ENCODE measurements at places on chromosomes 3 and 15.
A peak's percentile ranks its signal among the peaks of the same experiment; 100 is the strongest.

DNA sequence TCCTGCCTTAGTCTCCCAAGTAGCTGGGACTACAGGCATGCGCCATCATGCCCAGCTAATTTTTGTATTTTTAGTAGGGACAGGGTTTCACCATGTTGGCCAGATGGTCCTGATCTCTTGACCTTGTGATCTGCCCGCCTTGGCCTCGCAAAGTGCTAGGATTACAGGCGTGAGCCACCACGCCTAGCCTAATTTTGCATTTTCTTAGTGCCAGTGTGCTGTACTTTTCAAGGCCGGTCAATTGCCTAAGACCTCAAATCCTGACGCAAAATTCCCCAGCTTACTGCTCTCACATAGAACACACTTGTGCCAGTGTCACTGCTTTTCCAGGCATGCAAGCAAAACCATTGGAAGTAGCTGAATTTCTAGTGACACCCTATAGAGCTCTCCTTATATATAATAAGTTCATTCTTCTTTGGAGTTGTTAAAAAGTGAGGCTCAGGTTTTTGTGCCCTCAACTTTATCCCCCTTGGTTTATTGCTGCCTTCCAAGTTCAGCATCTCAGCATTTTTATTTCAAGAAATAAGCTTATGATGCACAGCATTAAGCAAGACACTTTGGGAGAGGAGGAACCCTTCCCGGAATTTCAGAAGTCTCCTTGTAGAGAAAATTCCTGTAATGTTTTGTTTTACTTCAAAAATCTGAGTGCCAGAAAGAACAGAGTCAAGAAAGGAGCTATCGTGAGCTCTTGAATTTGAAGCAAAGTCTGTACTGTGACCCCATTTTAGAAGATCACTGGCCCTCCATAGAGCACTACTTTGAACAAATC lies 93.2 kb downstream of the FILIP1L start:
- no peak for DNase-seq

- DNase-seq = peak; percentile 65
Measured at GRCh38 chr3:151537726-151538125, 76.9 kb upstream of the IGSF10 start.

DNA sequence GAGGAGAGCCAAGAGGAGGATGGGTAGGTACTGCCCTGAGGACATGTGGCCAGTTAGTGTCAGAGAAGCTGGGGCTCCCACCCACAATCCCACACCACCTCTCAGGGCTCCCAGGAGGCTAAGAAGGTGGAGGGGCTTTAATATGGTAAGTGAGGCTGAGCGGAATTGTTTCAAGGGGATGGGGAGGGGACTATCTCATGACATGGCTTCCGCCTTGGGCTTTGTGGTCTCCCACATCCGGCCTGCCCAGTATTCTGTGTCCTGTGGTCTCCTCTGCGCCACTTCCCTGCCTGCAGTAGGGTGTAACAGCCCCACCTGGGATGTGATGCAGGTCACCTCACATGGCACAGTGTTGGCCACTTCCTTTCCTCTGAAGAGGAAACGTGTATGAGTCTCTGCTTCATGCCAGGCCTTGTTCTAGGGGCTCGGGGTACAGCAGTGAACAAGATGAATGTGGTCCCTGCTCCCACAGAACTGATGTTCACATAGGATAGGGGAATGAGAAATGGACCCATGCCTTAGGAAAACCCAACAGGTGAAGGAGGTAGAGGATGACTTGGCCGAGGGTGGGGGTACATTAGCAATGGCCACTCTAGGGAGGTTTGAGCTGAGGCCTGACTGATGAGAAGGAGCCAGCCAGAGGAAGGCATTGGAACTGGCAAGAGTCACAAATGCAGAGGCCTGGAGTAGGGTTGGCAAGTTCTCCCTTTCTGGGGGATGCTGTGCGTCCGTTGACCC lies 3.2 kb downstream of the NEIL1 start:
- DNase-seq = no peak

DNA sequence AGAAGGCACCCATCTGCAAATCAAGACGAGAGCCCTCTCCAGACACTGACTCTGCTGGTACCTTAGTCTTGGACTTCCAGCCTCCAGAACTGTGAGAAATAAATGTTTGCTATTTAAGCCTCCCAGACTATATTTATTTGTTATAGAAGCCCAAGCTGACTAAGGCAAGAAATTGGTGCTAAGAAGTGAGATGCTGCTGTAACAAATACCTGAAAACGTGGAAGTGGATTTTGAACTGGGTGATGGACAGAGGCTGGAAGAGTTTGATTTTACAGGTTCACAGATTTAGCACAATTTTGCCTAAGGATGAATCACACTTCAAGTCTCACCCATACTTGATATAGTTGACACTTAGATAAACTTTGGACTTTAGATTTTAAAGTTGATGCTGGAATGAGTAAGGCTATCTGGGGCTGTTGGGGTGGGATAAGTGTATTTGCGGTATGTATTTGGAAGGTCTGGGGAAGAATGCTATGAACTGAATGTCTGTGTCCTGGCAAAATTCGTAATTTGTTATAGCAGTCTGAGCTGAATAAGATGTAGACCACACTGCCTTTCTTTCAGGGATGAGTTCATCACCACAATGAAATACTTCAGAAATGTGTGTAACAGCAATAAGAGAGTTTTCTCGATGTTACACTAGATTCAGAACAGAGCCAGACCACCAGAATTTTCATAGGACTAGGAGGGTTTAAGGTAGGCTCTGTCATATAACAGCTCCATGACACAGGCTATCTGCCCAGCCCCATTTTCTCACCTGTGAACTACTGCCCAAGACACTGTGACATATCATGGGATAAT lies 120.5 kb upstream of the LMCD1 start:
- no peak for DNase-seq

GRCh38 chr15:66153549-66154415 lies 99.8 kb downstream of the MEGF11 start:
- no peak for DNase-seq

GRCh38 chr15:65833501-65834205 lies 35.6 kb upstream of the RAB11A start:
- no peak for DNase-seq

- DNase-seq = no peak
Measured at GRCh38 chr3:58095603-58096138, 87.4 kb downstream of the FLNB start.

DNA sequence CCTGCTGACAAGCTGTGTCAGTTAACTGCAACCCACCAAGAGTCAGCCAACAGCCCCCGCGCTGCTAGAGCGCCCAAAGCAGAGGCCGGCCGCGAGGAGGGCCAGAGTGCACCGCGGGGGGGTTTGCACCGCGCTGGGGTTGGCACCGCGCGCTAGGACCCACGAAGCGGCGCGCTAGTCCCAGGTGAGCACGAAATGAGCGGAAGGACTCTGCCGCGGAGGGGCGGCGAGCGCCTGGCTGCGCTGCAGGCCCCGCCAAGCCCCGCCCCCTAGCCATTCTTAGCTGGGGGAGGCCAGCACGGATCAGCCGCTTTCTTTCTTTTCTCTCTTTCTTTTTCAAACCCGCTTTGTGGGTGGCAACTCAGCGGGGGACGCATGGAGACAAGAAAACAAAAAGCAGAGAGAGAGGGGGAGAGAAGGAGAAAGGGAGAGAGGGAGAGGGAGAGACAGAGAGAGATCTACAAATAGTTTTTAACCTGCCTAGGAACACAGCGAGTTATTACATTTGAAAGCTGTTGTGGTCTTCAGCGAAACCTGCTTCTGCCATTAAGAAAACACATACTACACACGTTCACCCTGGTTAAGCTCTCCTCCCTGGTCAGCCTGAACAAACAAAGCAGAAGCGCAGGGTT lies 6.9 kb upstream of the FOXB1 start:
- DNase-seq = no peak

DNA sequence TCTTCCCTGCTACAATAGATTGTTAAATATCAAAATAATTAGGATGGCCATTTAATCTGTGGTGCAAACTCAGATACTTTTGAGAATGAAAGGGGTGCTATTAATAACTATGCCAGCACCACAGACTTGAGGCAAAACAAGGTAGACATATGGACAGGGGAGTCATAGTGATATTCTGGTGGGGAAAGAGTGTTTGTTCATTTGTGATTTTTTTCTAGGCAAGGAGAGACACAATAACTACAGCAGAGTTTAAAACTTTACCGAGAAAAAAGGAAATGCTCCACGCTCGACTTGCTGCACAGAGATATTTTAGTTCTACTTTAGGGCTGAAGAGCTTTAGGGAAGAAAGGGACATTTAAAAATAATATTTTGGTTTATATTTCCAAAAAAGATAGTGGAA lies 611.2 kb upstream of the GRM7 start:
- no peak for DNase-seq

GRCh38 chr3:60557122-60557521 lies 694.1 kb downstream of the FHIT start:
- DNase-seq = no peak

- DNase-seq = peak; percentile 51
Measured at GRCh38 chr3:156605686-156606605, 51.0 kb upstream of the SSR3 start.

GRCh38 chr15:26082221-26083109 lies 219.3 kb upstream of the ATP10A start:
- peak; percentile 90 for DNase-seq

GRCh38 chr3:141539431-141540187 lies 52.8 kb downstream of the RASA2 start:
- no peak for DNase-seq

- no peak for DNase-seq
Measured at GRCh38 chr15:57537488-57538264, 54.0 kb upstream of the MYZAP start.

DNA sequence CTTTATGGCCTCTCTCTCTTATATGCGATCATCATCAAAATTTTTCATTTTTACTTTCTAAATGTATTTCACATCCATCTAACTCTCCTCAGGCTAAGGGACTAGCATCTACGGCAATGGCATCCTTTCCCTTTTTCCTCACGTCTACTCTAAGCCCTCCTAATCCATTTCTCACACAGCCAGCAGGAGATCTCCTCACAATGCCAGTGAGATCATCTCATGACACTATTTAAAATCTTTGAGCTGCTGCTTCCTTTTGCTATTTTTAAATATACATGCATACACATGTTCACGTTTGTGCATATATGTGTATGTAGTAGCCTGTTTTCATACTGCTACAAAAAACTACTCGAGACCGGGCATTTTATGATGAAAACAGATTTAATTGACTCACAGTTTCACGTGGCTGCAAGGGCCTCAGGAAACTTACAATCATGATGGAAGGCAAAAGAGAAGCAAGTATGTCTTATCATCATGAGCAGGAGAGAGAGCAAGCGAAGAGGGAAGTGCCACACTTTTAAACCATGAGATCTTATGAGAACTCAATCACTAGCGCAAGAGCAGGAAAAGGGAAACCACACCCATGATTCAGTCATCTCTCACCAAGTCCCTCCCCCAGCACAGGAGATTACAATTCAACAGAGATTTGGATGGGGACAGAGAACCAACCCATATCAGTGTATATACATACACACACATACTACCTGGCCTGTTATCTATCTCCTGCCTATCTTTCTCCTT lies 599.2 kb upstream of the ROBO1 start:
- DNase-seq = no peak

- DNase-seq = no peak
Measured at GRCh38 chr3:106317141-106318055, 448.6 kb upstream of the CBLB start.

DNA sequence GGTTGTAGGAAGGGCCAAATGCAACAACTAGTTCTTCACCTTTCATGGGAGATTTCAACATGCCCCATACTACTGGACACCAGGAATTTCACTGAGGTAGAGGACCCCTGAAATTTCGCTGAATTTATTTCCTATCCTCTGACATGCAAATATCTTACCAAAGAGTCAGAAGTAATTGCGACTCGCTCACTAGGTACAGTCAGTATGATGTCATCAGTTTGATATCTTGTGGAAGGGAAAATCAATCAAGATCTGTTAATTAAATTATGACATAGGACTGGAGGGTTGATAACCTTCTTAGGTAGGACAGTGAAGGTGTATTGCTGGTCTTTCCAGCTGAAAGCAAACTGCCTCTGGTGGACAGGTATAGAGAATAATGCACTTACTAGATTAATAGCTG lies 74.9 kb upstream of the TNIK start:
- DNase-seq = no peak

- no peak for DNase-seq
Measured at GRCh38 chr15:59828861-59829260, 139.7 kb upstream of the BNIP2 start.

- DNase-seq = no peak
Measured at GRCh38 chr3:197234947-197235914, 63.2 kb downstream of the DLG1 start.

Data from fibroblast of skin of left quadriceps (primary cell).